ENCODE measurements at places on chromosomes 6 and 20. TPM values are rescaled to one million over a fixed set of nuclear protein-coding genes. Genes with fewer than 3 reads are reported as not detected.
A peak's percentile ranks its signal among the peaks of the same experiment; 100 is the strongest.

- H3K36me3 ChIP-seq: no peaks in the 10 kb centered on the region
- no peak for DNase-seq
- H3K27ac ChIP-seq: no peak overlapping the region
- H3K4me3 ChIP-seq: no peak overlapping the region
- peaks cover 6% of the 10 kb centered on the region for H3K4me1 ChIP-seq
- peaks cover 41% of the 10 kb centered on the region for H3K27me3 ChIP-seq
These were observed 129.4 kb downstream of the TRIM27 start for GRCh38 chr6:28794175-28795002.

DNA sequence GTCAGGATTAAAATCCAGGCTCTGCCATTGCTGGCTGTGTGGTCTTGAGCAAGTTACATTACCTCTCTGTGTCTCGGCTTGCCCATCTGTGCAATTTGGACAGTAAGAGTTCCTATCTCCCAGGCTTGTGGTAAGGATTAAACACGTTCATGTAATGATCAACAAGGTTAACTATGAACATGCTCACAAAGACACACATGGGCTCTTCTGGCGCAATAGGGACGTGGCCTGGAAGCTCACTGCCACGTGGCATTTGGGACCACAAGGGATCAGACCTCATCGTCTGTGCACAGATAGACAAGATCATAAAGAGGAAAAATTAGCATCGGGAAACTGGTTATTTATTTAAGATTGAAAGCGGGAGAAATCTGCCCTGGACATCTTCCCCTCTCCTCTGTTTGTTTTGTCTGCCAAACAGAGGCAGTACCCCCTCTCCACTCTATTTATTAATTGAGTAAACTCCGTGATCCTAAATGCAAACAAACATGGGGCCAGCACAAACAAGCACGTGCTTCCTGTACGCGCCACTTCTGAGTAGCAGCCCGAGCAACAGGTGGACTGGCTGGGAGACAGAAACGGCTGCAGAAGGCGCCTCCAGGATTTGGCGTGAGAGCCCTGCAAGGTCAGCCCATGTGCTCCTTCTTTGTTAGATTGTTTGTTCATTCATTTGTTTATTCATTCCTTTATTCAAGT is 95.0 kb downstream of the CDH26 start:
- no peaks in the 10 kb centered on the region for H3K36me3 ChIP-seq
- no peak overlapping the region for H3K27ac ChIP-seq
- peaks cover 39% of the 10 kb centered on the region for H3K4me1 ChIP-seq
- H3K4me3 ChIP-seq: no peak overlapping the region
- H3K27me3 ChIP-seq: no peaks in the 10 kb centered on the region
- DNase-seq: no peak

- no peak overlapping the region for H3K27ac ChIP-seq
- H3K27me3 ChIP-seq: no peaks in the 10 kb centered on the region
- H3K4me1 ChIP-seq: no peaks in the 10 kb centered on the region
- H3K4me3 ChIP-seq: no peak overlapping the region
- no peak for DNase-seq
These were observed 15.5 kb downstream of the TGM3 start for GRCh38 chr20:2311329-2311728.

GRCh38 chr6:16718356-16718755 is 42.9 kb downstream of the ATXN1 start:
- no peak overlapping the region for H3K4me3 ChIP-seq
- no peaks in the 10 kb centered on the region for H3K36me3 ChIP-seq
- no peak for DNase-seq
- H3K27me3 ChIP-seq: no peaks in the 10 kb centered on the region
- H3K4me1 ChIP-seq: peaks cover 10% of the 10 kb centered on the region
- no peak overlapping the region for H3K27ac ChIP-seq

- H3K4me1 ChIP-seq: peaks cover 24% of the 10 kb centered on the region
- DNase-seq: peak; percentile 64
- no peak overlapping the region for H3K27ac ChIP-seq
- no peaks in the 10 kb centered on the region for H3K36me3 ChIP-seq
These were observed 188.6 kb downstream of the ZDHHC14 start for GRCh38 chr6:157569543-157569942.

- peaks cover 6% of the 10 kb centered on the region for H3K4me1 ChIP-seq
- H3K36me3 ChIP-seq: no peaks in the 10 kb centered on the region
- H3K27ac ChIP-seq: no peak overlapping the region
- no peak overlapping the region for H3K4me3 ChIP-seq
- no peak for DNase-seq
These were observed 787 bp upstream of the PLAGL1 start for GRCh38 chr6:144008846-144009245.

DNA sequence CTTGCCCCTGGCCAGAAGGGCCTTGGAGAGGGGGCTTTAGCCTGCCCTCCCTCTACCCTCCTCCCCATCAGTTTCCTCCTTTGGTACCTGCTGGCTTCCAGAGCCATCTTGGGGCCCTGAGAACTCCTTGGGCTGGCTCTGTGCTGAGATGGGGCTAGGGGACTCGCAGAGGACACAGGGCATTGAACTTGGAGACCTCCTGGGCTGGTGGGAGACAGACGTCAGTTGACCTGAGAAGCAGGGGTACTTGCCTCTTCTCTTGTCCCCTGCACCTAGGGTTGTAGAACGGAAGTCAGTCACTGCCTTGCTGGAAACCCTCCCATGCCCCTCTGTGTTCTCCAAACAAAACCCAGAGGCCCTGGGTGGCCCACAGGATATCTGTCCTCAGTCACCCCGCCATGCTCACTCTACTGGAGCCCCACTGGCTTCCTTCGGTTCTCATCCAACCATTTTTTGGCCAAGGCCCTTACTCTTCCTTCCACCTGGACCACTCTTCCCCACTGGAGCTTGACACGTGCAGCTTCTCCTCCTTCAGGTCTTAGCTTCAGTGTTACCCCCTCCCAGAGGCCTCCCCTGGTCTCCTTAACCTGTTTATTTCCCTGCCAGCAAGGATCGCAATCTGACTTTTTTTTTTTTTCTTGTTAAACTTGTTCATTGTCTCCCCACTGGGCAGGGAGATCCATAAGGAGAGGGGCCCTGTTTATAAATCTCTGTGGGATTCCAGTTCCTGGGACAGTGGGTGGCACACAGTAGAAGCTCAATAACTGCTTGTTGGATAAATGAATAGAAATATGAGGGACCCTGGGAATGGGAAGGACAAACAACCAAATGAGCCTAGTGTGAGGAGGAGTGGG is 971 bp downstream of the RBCK1 start:
- H3K27ac ChIP-seq: peak overlapping the region; percentile 94
- peaks cover 20% of the 10 kb centered on the region for H3K36me3 ChIP-seq
- peak; percentile 18 for DNase-seq
- H3K4me1 ChIP-seq: peaks cover 45% of the 10 kb centered on the region

DNA sequence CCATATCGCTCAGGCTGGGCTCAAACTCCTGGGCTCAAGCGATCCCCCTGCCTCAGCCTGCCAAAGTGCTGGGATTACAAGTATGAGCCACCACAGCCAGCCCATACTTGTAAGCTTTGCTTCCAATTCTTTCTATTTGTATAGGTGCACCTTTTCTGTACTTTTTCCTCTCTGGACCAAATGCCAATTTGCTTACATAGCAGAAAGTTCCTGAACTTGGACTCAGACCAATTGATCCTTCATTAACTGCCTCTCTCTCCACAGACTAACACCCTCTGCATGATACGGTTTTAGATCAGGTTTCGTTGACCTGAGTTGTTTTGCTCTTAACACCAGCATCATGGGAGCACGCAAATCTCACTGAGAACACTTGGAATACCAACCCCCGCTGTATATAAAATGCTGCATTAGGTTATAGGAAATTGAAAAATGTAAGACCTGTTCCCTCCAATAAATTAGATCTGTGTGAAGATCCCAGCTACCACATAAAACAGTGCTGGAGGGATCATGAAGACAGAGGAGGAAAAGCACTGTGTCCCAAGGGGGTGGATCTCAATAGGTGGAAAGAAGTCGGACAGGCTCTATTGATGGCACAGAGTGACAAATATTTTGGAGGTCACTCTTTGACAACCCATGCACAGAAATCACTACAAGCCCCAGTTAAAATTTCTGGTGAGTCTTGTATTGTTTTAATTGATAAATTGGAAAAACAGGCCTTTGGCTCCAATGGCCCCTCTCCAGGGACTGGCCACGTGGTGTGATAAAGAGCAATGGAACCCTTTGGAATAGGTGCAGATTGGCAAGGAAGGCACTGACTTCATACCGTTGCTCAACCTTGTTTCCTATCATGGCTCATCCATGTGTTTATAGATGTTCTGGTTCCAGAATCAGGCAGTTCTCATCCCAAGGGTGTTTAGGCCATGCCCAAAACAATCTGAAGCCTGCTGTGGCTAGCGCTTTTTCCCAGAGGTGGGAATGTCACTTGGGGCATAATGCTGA is 51.2 kb downstream of the ISM1 start:
- no peaks in the 10 kb centered on the region for H3K4me1 ChIP-seq
- no peaks in the 10 kb centered on the region for H3K36me3 ChIP-seq
- no peak overlapping the region for H3K4me3 ChIP-seq
- no peak overlapping the region for H3K27ac ChIP-seq
- no peak for DNase-seq
- H3K27me3 ChIP-seq: no peaks in the 10 kb centered on the region

DNA sequence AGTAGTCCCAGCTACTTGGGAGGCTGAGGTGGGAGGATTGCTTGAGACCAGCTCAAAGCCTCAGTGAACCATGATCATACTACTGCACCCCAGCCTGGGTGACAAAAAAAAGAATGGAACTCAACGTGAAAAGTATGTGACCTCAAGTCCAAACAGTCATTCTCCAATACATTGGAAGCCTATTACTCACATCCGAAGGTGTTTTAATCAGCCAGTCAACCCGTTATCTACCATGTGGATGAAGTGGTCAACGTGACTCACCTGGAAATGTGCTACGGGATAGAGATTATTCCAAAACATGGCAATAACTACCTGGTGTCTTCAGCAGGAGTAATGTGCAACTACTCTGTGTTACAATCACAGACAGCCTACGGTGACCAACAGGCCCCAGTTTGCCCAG is 85.8 kb upstream of the TOP1 start:
- H3K27ac ChIP-seq: no peak overlapping the region
- H3K27me3 ChIP-seq: no peaks in the 10 kb centered on the region

DNA sequence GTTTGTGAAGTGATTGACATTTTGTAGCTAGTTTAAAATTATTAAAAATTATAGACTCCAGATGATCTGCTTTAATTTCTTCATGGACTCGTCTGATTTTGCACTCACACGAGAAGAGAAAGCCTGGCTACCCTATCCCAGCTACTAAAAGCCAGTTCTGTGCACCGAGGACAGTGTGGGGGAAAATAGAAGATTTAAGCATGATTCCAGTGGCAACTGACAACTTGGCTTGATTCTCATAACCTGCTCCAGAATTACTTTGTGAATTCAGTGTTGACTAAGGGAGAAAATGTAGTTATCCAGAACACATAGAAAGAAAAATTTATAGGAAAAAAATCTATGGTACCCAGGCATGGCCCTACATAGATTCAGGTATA is 88.7 kb downstream of the SNAP25 start:
- no peaks in the 10 kb centered on the region for H3K27me3 ChIP-seq
- peaks cover 14% of the 10 kb centered on the region for H3K4me1 ChIP-seq
- no peak for DNase-seq
- no peaks in the 10 kb centered on the region for H3K36me3 ChIP-seq
- H3K4me3 ChIP-seq: no peak overlapping the region

- no peaks in the 10 kb centered on the region for H3K4me1 ChIP-seq
- H3K4me3 ChIP-seq: no peak overlapping the region
- no peak for DNase-seq
- H3K27ac ChIP-seq: no peak overlapping the region
These were observed 38.1 kb upstream of the PROKR2 start for GRCh38 chr20:5354901-5355300.

DNA sequence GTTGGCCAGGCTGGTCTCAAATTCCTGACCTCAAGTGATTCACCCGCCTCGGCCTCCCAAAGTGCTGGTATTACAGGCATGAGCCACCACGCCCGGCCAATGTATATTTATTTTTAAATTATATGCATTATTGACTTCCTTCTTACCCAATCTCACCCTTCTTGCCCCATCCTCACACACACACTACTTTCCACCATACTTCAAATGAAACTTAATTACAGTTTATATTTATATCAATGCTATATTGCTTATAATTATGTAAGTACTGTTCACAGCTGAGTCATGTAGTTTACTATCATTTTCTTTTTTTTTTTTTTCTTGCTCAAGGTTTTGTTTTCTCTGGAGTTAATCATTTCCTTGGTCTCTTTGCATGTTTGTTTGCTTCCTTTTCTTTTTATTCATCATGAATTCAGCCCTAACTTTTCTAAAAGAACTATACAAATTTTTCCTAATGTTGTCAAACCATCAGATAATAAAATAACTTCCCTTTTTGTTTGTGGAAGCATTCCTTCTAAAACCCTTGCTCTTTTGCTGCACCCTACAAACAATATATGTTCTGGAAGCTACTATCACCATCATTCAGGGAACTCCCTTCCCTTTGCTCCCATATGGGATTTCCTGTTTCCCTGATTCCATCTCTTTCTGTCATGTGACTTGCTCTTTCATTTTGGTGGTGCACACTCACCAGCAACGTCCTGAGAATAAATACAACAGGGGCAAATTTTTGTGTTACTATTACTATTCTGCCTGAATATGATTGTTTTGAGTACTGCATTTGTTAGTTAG is 201.7 kb upstream of the SASH1 start:
- H3K4me1 ChIP-seq: peaks cover 2% of the 10 kb centered on the region
- peaks cover 4% of the 10 kb centered on the region for H3K27me3 ChIP-seq
- no peak for DNase-seq
- H3K27ac ChIP-seq: no peak overlapping the region

SLC2A4RG gene
- total RNA-seq: 121 TPM

PERP gene
- total RNA-seq: 4.2 TPM

GRCh38 chr6:147170269-147170668 is 33.9 kb upstream of the STXBP5 start:
- H3K27me3 ChIP-seq: no peaks in the 10 kb centered on the region
- H3K36me3 ChIP-seq: no peaks in the 10 kb centered on the region
- no peak for DNase-seq
- no peaks in the 10 kb centered on the region for H3K4me1 ChIP-seq
- no peak overlapping the region for H3K27ac ChIP-seq

GRCh38 chr6:101626269-101626668 is 232.8 kb downstream of the GRIK2 start:
- H3K27ac ChIP-seq: no peak overlapping the region
- H3K4me1 ChIP-seq: no peaks in the 10 kb centered on the region
- H3K4me3 ChIP-seq: no peak overlapping the region
- H3K27me3 ChIP-seq: no peaks in the 10 kb centered on the region
- H3K36me3 ChIP-seq: no peaks in the 10 kb centered on the region
- no peak for DNase-seq

GRCh38 chr6:7545316-7546019 is 4.0 kb downstream of the DSP start:
- peaks cover 19% of the 10 kb centered on the region for H3K27me3 ChIP-seq
- no peak for DNase-seq
- H3K4me1 ChIP-seq: peaks cover 16% of the 10 kb centered on the region
- H3K36me3 ChIP-seq: no peaks in the 10 kb centered on the region
- no peak overlapping the region for H3K27ac ChIP-seq

- H3K27me3 ChIP-seq: no peaks in the 10 kb centered on the region
- H3K27ac ChIP-seq: no peak overlapping the region
- H3K4me3 ChIP-seq: no peak overlapping the region
- H3K36me3 ChIP-seq: no peaks in the 10 kb centered on the region
These were observed 109.8 kb upstream of the TMEM170B start for GRCh38 chr6:11427723-11428245.

RSPH9 gene
- not detected for total RNA-seq

Measured in CD4-positive, alpha-beta memory T cell (primary cell).